A549 (cell line): ENCODE measurements at places on chromosomes 3 and 15.

DNA sequence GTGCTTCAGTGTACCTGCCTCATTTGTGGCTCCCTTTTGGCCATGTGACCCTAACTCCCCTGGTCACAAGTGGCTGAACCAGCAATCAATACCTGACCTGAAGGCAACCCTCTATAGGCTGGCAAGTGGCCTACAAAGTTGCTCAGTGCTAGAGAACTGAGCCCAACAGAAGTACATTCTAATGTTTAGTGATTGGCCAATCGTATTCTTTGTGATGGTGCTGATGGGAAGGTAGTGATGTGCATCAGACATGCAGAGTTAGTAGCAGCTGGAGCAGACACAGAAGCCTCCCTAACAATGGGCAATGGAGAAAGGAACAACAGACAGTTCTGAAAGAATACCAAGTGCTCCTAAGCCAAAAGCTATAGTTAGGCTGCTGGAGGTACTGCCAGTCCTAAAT lies 10.4 kb upstream of the ATOSA start:
- DNase-seq, result no peak

DNA sequence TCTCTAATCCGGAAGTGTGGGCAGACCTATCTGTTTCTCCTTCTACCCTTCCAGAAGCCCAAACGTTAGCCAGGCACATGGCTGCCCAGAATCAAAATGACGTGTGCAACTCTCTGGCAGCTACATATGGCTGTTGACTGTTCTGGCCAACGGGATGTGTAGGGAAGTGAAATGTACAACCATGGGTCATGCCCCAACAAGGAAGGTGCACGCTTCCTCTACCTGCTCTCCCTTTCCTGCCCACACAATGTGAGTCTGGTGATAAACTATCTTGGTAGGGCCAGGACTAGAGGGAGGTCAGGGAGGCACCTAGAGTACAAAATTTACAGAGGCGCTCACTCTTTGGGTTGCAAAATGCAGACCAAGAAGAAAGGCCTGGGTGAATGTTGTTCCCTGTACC lies 495.9 kb upstream of the PROK2 start:
- no peak for DNase-seq

- DNase-seq, result peak; percentile 13
Observed at GRCh38 chr3:12935023-12935860, 93.9 kb upstream of the RPL32 start.

- DNase-seq, result no peak
Observed at GRCh38 chr15:61118885-61119284, 110.2 kb downstream of the RORA start.

- no peak for DNase-seq
Observed at GRCh38 chr15:85019815-85020590, 38.3 kb downstream of the PDE8A start.

GRCh38 chr15:85044894-85045293 lies 63.2 kb downstream of the PDE8A start:
- DNase-seq, result no peak

GRCh38 chr3:45644791-45645201 lies 44.4 kb upstream of the SACM1L start:
- peak; percentile 60 for DNase-seq

DNA sequence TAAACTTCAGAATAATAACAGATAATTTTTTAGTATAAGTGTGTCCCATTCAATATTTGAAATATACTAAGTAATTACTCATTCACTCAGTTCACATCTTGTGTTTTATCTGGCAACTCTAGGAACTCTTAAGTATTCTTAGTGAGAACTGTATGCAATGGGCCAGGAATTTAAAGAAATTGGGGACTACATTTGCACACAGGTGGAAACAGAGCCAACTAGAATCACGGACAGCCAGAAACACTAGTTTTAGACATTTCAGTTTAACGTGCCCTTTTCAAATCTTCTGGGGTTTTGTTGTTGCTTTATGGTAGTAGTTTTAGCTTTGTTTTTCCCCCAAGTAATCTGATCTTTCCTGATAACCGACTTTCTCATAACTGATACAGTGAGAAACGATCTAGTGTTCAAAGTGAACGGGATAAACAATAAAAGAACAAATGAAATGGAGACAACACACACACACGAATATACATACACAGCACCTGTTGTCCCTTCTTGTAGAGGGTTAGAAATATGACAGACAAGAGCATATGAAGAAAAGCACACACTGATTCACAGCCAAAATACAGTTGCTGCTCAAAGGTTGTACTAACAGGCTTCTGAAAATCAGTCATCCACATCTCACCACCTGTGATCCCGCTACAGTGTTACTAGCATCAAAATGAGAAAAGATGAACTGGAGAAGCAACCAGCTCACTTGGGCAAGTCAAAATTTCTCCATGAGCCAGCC lies 167.0 kb downstream of the FMN1 start:
- no peak for DNase-seq

GRCh38 chr15:55253580-55253979 lies 36.0 kb downstream of the RAB27A start:
- no peak for DNase-seq

DNA sequence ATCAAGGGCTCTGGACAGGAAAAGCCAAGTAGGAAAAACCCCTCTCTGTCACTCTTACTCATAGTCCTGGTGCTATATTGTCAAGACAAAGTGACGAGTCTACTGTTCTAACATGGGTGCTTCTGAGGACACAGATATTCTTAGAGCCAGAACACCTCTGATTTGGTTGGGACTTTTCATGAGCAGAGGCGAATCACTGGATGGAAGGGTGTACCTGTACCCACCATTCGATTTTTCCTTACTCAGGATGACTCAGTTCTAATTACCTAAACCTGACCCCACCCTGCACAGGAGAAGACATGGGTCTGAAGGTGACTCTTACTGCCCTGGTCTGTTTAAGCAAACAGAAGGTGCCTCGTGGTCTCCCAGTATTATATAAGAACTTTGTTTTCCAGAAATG lies 58.5 kb downstream of the ABCC5 start:
- DNase-seq, result peak; percentile 4

GRCh38 chr15:31326875-31327668 lies 437 bp downstream of the KLF13 start:
- DNase-seq, result peak; percentile 54

- peak; percentile 10 for DNase-seq
Observed at GRCh38 chr3:146817704-146818103, 212.6 kb upstream of the PLSCR5 start.

DNA sequence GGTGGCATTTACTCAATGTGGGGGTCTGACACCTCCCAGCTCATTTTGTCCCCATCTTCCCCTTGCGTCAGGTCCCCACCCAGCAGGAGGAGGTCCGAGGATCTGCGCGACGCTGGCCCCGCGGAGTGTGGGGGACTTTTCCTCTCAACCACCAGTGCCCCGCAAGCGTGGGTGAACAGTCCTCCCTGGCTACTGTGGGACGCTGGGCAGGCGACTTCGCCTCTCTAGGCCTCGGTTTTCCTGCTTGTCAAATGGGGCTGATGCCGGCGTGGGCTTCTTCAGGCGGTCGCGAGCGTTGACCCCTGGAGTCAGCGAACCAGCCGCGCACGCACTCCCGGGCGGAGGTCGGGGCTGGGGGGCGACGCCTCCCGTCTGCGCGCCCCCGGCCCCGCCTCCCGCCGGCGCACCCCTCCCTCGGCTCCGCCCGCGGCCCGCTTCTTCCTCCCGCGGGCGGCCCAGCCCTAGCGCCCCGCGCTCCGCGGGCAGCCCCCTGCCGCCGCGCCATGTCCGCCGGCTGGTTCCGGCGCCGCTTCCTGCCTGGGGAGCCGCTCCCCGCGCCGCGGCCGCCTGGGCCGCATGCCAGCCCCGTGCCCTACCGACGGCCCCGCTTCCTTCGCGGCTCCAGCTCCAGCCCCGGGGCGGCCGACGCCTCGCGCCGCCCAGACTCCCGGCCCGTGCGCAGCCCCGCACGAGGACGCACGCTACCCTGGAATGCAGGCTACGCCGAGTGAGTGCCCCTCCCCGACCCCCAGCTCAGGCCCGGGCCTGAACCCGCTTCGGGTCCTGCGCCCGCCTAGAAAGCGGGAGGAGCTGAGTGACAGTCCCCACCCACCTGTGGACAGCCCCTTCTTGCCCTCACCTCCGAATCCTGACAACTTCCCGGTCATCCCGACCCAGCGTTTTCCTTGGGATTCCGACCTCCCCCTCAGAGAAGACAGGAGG lies at the start of gene PPM1M:
PPM1M (plus strand) TSS at position 438 of the 942 bp plus-strand sequence; CDS start at position 504, 66 bp downstream.
- DNase-seq, result peak; percentile 46

GRCh38 chr3:40679290-40679689 lies 154.5 kb downstream of the ZNF621 start:
- no peak for DNase-seq

- DNase-seq, result no peak
Observed at GRCh38 chr3:185645596-185646381, 59.7 kb downstream of the SENP2 start.

DNA sequence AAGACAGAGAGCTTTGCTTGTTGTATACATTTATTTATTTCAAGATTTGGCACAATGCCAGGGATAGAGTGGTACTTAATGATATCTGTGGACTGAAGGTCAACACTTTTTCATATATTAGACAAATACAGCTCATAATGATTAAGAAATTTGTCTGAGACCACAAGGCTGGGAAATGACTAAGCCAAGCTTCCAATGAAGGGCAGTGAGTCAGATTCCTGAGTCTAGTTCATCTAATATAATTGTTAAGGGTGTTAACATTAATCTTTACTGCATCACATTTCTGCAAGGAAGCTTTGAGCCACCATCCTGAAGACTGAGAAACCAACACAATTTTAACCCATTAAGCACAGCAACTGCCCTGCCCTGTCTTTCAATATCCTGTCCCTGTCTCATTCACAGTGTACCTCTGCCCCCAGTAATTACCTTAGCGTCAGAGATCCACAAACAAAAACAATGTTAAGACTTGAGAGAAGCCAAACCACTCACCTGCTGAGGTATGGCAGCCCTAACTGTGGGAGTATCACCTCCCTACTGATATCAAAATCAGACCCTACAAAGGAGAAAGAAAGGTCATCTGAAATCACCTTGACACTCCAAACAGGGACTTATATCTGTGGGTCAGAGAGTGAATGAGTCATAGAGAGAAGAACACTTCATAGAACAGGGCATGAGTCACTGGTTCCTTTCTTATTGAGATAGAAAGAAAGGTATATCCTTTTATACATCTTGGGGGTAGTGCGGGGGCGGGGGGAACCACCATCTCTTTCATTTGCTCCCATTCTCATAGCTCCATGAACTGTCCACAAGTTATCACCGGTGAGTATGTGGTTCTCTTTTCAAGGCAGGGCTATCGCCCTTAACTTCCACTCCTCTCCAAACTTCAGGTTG lies 74.7 kb downstream of the MAGI1 start:
- peak; percentile 64 for DNase-seq

DNA sequence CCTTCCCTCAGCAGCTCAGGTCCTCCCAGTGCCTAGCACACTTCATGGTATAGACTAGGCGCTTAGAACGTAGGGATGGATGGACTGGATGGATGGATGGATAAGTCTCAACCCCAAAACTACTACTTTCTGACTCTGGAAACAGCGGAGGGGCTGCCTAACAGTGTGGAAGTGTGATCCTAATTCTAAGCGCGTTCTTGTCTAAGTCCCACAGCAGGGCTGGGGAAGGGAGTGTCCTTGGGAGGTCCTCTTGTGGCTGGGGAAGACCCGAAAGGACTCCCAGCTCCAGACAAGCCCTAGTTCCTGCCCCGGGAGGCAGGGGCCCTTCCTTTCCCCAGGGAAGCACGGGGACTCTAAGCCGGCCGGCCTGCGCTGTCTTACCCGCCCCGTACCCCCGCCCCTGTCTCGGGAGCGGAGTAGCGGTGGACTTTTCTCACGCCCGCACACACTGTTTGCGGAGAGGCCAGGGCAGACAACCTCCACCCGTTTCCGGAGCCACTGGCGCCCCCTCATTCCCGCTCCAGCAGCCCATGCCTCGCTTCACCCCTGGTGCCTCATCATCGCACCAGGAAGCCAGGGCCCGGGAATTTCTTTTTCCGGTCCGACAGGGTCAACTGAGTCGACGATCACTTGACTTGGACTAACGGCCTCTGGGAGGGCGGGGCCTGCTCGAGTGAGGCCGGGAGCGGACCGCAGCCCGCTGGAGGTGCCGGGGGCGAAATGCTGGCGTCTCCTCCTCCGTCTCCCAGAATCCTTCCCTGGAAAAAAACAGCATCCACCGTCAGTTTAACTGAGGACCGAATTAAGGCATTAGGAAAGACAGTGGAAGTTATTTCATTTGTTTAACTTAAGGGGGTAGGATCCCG lies 133.3 kb downstream of the TBC1D2B start:
- peak; percentile 68 for DNase-seq

- DNase-seq, result peak; percentile 3
Observed at GRCh38 chr3:114527036-114527644, 233.3 kb downstream of the TIGIT start.

DNA sequence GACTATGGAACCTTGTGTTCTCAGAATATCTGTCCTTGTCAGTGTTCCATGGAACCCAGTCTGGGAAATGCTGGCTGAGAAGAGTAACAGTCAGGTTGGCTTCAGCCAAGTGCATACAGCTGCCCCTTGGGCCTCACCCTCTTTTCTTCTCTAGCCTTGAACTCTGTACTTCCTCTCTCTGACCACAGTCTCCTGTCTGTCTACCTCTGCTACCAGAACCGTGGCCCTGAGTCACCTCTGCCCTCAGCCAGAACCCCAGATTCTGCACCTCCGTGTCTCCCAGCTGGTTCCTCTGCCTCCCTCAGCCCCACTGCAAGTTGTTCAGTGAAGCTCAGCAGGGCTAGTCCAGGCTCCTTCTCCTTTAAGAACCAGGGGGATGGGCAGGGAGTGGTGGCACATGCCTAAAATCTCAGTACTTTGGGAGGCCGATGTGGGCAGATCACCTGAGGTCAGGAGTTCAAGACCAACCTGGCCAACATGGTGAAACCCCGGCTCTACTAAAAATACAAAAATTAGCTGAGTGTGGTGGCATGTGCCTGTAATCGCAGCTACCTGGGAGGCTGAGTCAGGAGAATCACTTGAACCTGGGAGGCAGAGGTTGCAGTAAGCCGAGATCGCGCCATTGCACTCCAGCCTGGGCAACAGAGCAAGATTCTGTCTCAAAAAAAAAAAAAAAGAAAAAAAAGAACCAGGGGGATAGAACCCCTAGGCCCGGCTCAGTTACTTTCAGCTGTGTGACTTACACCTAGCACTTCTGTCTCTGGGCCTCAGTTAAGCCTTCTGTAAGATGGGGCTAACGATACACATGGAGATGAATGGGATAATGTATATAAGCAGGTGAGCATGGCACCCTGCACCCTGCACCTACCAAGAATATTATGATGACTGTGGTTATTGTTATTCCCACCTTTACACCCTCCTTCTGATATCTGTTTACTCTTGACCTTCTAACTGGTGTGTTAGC lies 24.3 kb upstream of the TATDN2 start:
- peak; percentile 13 for DNase-seq

DNA sequence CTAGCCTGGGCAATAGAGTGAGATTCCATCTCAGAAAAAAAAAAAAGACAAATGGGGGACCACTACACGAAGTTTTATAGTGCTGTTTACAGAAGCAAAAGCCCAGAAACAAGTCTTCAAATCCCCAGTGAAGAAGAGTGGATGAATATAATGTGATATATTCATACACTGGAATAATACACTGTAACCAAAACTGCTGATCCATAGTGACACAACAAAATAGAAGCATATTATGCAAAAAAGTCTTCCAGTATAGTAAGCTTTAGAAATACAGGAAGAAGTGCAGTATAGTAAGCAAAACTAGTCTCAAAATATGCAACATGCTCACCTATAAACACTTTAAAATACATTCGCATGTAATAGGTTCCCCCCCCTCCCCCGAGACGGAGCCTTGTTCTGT lies 11.9 kb upstream of the FAH start:
- DNase-seq, result no peak
